ENCODE measurements at places on chromosomes 1 and 21.

DNA sequence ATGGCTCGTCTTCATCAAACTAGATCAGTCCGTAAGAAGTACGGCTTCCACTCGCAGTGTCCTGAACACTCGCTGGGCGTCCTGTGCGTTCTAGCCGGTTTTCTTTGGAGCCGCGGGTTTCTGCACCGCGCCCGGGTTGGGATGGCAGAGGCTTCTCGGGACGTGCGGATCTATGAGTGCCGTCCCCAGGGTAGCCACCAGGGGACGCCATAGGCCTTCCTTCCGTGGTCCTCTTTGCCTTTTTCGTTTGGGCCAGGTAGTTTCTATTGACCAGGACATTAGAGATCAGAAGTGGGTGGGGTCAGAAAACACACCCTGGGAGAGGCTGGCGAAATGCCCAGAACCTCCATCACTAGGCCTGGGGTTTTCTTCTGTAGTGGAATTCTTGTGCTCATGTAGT is 273.8 kb downstream of the FAM72C start:
- DNase-seq: peak; percentile 64

DNA sequence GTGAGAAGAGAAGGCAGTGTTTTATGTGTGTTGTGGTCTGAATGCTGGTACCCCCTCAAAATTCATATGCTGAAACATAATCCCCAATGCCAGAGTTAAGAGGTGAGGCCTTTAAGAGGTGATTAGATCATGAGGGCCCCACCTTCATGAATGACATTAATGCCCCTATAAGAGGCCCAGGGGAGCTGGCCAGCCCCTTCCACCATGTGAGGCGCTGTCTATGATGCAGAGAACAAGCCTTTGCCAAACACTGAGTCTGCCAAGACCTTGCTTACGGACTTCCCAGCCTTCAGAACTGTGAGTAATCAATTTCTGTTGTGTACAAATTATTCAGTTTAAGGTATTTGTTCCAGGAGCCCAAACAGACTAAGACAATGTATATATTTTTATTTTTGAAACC is 20.2 kb downstream of the CAPZB start:
- DNase-seq: no peak

DNA sequence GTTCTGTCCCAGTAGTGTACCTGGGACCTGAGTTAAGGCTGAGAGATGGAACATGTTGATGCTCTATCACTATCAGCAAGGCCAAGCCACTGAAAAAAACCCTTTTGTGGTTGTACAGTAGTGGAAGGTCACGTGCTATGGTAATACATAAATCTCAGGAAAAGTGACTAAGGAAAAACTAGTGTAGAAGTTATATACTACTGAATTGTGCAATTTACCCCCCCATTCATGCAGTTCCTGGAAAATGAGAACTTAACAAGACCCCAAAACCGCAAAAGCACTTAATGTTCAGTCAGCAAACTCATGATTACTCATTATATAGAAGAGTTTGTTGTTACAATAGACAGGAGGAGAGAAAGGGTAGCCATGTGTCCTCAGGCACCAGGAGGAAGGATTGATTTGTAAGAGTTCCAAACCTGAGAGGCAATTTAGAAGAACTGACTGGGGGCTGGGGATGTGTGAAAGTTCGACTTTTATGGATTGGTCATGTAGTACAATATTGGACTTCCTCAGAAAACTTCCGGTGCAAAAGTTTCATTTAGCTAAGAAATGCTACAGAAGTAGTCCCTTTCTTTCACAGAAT is 91.6 kb downstream of the RGL1 start:
- DNase-seq: no peak

- DNase-seq: no peak
These were observed 14.1 kb upstream of the KIAA0040 start for GRCh38 chr1:175206687-175207086.

DNA sequence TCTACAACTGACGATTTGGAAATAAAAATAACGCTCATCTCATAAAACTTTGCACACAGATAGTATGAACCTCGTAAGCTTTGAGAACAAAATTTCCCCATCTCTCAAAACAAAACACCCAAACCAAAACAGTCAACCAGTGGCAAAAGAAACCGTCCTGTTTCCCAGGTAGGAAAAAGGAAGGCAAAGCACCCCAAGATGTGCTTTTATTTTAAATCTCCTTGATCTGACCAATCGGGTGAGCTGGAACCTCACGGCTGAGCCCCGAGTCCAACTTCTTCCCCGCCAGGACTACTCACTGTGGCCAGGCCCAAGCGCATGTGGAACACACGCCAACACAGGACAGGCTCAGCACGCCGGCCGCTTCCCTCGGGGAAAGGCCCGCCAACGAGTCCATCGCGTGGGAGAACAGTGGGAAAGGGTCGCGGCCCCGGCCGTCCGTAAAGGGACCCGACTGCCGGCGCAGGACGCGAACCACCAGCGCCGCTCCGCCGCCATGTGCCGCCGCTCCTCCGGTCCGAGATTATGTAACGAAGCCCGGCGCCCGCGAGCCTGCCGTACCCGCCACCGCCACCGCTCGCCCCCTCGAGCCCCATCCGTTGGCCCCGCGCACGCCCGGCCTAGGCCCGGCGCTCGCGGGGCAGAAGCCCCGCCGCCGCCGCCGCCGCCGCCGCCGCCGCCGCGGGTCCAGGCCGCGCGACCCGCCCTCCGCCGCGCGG is 759 bp downstream of the AHCTF1 start:
- peak; percentile 73 for DNase-seq

- DNase-seq: no peak
These were observed 55.0 kb downstream of the ADARB1 start for GRCh38 chr21:45129189-45129923.

DNA sequence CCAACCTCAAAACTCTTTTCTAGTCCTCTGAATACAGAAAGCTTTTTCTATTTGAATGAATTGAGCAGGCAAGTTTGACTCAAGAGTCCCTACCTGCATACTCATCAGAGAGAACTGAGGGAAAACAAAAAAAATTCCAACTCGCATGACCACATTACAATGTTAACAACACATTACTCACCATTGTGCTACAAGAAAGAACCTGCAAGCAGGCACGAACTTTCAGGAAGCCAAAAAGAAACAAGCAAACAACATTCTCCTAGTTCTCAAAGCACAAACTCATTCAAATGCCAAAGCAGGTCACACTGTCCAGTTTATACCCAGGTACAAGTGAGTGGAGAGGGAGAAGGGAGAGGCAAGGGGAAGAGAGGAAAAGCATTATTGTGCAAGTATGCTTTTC is 14.6 kb downstream of the OTUD7B start:
- peak; percentile 39 for DNase-seq

- peak; percentile 98 for DNase-seq
These were observed at the start of gene AURKAIP1 for GRCh38 chr1:1374929-1375662. TSS of gene AURKAIP1 (minus strand) at chr1:1375207. CDS start at chr1:1374756, 451 bp downstream.

- DNase-seq: peak; percentile 63
These were observed 29.6 kb downstream of the DUSP10 start for GRCh38 chr1:221712198-221712684.

GRCh38 chr1:247482747-247483146 is 24.8 kb upstream of the OR2B11 start:
- no peak for DNase-seq

GRCh38 chr1:89587729-89588161 is 45.2 kb upstream of the LRRC8C start:
- no peak for DNase-seq

DNA sequence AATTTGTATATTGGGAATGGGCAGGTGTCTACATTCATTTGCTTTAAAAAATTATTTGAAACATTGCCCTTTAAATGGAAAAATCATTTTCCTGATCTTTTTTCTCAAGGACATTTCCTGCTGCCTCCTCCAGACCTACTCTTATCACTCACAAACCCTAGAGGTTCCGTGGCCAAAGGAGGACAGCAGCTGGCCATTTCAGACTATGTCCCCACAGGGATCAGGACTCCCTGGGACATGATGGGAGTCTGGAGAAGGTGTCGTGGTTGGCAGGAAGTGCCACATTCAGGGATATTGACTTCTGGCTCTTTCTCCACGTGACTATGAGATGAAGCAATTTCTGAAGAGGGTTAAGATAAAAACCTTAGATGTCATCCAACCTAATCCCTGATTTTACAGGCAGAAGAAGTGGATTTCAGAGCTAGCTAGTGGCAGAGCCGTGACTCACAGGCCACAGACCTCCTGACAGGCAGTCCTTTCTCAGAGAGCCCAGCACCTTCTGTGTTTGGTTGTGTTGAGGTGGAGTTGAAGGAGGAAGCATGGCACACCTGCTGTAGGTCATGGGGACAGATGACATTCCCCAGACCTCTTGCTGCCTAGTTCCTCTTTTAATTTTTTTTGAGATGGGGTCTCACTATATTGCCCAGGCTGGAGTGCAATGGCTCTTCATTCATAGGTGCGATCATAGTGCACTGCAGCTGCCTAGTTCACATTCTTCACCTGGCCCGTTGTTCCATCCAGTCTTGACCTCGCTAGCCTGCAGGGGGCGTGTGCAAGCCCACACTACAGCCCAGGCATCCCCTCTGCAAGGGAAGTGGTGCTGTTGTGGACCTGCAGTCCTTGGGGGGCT is 25.5 kb upstream of the IL10 start:
- DNase-seq: peak; percentile 50

DNA sequence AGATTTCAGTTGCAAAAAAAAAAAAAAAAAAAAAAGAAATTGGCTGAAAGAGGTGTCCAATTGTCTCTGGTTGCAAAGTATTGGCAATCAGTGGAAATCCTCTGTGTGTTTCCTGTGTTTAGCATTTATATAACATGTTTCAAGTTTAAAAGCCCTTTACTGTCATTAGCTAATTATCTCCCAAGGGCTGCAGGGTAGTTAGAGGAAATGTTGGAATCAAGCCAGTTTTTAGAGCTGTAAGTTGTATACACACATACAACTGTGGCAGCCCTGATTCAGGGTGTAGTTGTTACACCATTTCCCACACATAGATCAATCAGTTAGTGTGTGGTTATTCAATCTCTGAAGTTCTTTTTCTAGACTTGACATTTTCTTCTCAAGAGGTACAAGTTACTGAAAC is 8.9 kb upstream of the ZNF326 start:
- no peak for DNase-seq

- DNase-seq: no peak
These were observed 3.8 kb upstream of the XCL1 start for GRCh38 chr1:168572633-168573032.

DNA sequence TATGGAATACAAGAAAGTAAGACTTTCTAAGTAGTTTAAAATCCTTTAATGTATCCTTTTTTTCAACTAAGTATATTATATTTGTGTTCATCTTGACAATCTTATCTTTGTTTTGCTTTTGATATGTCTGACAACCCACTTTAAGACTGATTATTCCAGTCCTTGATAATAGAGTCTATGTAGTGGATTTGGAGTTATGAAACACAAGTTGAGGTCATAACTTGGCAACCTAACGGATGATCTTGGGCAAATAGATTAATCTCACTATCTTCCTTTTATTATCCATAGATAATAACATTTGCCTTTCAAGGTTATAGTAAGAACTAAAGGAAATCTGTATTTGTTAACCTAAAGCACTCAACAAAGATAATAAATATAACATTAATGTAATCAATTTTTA is 4.8 kb upstream of the GBP2 start:
- no peak for DNase-seq

- no peak for DNase-seq
These were observed 878 bp downstream of the OR11L1 start for GRCh38 chr1:247840818-247841217.

GRCh38 chr1:96552451-96552850 is 169.1 kb upstream of the PTBP2 start:
- DNase-seq: no peak

DNA sequence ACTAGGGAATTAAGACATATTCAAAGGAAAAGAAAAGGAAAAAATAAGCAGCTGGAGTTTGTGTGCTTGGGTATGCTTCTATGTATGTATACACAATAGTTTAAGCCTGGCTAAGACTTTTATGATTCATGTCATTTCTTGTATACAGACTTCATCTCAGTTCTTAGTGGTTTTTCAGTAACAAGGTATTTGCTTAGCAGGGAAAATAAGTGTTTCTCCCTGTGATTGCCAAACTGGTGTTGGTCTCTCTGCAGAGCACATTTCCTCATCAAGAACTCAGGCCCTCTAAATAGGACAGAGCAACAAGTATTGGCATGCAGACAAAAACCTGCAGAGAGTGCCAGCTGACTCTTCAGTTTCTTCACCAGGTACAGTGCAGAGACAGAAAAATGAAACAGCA is 484.4 kb upstream of the ZRANB2 start:
- no peak for DNase-seq

DNA sequence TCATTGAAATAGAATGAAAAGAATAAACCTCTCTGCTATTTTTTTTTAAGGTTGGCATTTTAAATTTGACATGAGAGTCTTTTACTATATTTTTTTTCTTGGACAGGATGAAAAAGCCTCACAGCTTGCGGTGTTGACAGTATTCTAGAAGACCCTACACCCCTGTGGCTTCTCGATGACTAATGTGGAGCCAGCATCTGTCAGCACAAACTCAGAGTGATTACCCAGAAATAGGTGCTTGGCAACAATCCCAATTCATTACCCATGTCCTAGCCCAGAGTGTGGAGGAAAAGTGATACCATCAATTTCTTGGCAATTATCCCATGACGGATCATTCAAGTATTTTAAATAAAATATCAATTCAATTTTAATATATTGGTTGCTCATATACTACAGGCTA is 186.8 kb upstream of the MAP1LC3C start:
- DNase-seq: no peak

GRCh38 chr1:229058729-229059128 is 212.2 kb upstream of the RAB4A start:
- DNase-seq: no peak

DNA sequence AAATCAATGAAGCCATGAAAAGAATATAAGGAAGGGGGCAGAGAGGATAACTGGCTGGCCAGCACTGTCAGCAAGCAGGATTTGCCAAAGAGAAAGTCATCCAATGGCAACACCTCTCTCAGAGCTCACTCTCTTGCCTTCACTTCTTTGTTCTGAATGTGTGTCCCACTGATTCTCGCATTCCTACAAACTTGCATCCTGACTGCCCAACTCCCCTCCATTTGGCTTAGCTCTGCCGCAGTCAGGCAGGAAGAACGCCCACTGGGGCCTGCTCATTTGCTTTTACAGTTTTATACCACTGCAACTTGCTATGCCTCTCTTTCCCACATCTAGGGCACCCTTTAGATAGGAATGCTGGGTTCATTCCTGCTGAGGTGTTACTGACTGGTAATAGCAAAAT is 364.2 kb upstream of the ST6GALNAC5 start:
- no peak for DNase-seq

DNA sequence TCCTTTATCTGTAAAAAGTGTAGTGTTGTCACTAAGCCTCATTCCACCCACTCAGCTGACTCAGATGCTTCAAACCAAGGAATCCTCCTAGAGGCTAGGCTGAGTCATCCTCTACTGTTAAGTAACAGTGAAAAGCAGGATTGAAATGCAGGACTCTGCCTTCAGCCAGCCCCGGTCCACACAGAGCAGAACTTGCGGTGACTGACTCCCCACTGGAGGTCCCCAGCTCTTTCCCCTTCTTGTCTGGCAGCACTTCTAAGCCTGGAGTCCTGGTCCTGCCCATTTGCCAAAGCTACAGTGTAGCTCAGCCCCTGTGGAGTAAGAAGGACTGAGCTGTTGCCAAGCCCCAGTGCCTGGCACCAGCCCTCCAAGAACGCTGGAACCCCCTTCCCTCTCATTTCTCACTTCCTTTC is 1.7 kb downstream of the RAB7B start:
- peak; percentile 70 for DNase-seq
